ENCODE measurements at places on chromosomes 7 and 10.

- no peak for DNase-seq
These were observed 83.3 kb upstream of the MKLN1 start for GRCh38 chr7:131244259-131244852.

- DNase-seq, result no peak
These were observed 35.9 kb downstream of the PPP2R2D start for GRCh38 chr10:131936736-131937135.

GRCh38 chr7:137975768-137976167 is 26.1 kb downstream of the CREB3L2 start:
- no peak for DNase-seq

GRCh38 chr10:67033878-67034277 is 108.0 kb downstream of the LRRTM3 start:
- DNase-seq, result no peak

- no peak for DNase-seq
These were observed 193.6 kb downstream of the MLLT10 start for GRCh38 chr10:21727452-21728168.

- DNase-seq, result no peak
These were observed 145.9 kb upstream of the WNT16 start for GRCh38 chr7:121182902-121183301.

- no peak for DNase-seq
These were observed 1367.1 kb downstream of the XPNPEP1 start for GRCh38 chr10:108556186-108556585.

DNA sequence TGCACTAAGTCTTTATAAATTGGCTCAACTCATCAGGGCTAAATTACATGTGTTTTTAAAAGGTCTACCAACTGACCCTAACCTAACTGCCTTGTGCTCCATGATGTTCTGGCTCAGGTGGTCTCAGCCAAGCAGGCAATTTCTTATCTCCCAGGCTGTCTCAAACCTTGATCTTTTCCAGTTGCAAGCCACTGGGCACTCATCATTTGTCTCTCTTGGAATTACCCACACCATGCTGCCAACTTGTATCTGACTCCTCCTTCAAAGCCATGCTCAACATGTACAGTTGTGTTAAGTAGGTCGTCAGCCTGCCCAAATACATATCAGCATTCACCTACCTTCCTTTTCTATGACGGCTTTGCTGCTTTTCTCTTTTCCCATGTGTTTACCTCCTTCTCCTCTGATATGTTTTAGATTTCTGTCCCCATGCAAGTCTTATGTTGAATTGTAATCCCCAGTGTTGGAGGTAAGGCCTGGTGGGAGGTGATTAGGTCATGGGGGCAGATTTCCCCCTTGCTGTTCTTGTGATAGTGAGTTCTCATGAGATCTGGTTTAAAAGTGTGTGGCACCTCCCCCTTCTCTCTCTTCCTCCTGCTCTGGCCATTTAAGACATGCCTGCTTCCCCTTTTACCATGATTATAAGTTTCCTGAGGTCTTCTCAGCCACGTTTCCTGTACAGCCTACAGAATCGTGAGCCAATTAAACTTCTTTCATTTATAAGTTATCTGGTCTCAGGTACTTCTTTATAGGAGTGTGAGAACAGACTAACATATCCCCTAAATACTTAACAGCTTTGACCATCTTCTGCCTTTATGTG is 130.0 kb downstream of the ELAPOR2 start:
- no peak for DNase-seq

- no peak for DNase-seq
These were observed 226.9 kb downstream of the WDR11 start for GRCh38 chr10:121078036-121078435.

DNA sequence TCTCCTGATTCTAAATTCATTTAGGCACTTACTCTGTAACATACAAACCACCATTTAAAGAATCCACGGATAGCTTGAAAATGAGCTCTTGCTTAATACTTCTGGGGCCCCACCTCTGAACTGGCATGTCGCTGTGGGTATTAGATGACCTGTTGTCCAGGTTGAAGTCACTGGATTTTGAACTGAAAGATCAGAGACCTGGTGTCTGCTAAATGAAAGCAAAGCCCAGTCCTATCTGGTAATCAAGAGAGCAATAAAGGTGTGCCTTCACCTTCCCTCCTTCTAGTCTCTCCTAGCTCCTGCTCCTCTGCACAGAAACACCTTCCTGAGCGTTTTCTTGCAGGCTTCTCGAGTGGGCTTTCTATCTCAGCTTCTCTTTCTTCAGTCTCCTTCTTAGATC is 4.4 kb downstream of the ENO4 start:
- no peak for DNase-seq

GRCh38 chr10:78508955-78509748 is 475.5 kb downstream of the RPS24 start:
- DNase-seq, result no peak

GRCh38 chr7:109449760-109450159 is 880.1 kb downstream of the DNAJB9 start:
- DNase-seq, result no peak

DNA sequence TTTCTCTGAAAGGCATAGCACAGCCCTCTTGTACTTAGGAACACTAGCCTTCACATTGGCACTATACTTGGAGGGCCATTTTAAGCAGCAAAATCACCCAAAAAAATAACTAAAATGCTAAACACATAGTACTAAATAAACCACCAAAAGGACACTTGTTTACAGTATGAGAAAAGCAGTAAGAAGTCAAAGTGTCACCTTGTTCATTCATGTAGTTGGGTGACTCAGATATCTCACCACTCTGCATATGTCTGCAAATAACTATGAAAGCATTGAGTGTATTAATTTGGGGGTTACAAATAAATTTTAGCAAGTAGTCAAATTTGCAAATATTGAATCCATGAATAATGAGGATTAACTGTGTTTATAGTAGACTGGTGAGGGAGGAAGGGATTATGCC is 107.6 kb downstream of the ELAPOR2 start:
- DNase-seq, result no peak

- no peak for DNase-seq
These were observed 44.1 kb downstream of the IKZF1 start for GRCh38 chr7:50348469-50349162.

GRCh38 chr7:151761231-151761630 is 115.7 kb downstream of the PRKAG2 start:
- DNase-seq, result no peak

- no peak for DNase-seq
These were observed 37.3 kb upstream of the PRSS1 start for GRCh38 chr7:142711746-142712616.

DNA sequence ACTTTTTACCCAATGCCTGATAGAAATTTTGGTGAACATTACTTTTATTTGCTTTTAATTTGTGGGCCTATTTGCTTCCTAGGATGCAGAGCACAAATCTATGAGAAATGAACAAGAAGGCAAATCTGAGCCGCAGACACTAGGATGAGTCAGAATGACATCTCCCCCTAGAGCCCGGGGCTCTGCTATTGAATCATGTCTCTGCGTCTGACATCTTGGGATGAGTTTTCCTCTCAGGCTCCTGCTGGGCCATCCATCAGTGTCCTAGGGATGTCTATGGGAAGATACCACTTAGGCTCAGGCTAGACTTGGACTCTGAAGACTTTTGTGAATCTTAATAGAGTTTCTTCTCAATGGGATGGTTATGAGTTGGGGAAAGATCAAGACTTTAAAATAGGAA is 157.3 kb upstream of the MTPN start:
- DNase-seq, result no peak
